ENCODE measurements at places on chromosomes 4 and X.
A peak's percentile ranks its signal among the peaks of the same experiment; 100 is the strongest.

GRCh38 chr4:177159600-177159999 is 150.1 kb upstream of the NEIL3 start:
- no peak for DNase-seq

- peak; percentile 45 for DNase-seq
Measured at GRCh38 chrX:154097003-154097588, 421 bp downstream of the MECP2 start.

GRCh38 chr4:26319467-26319948 is 1.3 kb upstream of the RBPJ start:
- DNase-seq = peak; percentile 92

DNA sequence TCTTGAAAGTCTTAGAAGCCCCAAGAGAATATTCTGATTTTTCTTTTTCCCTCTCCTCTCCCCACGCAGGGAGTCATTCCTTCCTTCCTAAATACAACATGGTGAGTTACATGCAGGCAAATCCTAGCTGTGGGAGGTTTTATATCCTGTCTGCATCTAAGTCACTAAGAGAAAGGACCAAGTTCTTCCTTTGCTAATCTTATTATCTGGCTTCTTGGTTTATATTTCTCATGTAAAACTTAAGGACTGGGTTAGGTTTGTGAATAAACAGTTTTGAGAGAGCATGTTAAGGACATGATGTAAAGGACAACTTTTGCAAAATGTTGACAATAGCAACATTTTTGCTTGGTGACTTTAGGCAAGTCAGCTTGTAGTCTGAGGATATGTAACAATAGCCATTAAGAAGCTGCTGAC is 5.1 kb upstream of the CXCL9 start:
- no peak for DNase-seq

GRCh38 chrX:3648084-3648483 is 65.4 kb downstream of the PRKX start:
- no peak for DNase-seq

DNA sequence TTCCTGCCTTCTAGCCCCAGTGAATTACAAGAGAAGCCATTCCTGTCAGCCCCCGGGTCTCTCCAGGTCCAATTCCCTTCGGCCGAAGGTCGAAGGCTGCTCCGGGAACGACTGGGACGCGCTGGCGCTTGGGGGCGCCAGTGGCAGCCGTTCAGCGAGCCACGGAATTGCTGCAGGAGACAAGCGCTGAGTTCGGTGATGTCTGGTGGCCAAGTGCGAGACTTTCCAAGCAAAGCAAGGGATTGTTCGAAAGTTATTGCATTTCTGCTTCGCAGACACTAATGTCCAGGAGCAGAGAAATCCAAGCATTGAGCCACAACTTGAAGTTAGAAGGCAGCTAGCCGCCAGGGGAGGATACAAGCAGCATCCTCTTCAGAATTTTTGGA is 1.1 kb upstream of the DKK2 start:
- DNase-seq = no peak

- no peak for DNase-seq
Measured at GRCh38 chr4:12239897-12240636, 811.4 kb upstream of the HS3ST1 start.

DNA sequence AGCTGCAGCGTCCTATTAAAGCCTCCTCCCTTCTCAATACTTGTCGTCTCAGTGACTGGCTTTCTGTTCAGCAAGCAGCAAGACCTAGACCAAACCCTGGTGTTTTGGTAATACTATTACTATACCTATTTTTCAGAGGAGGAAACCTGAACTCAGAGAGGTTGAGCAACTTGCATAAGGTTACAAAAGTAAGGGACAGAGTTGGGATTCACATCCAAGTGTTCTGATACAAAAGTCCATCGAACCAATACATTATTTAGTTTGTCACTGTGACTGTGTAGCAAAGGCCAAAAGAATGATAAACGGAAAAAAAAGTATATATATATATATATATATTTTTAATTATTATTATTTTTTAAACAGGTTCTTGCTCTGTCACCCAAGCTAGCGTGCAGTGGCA is 29.9 kb upstream of the KLHL8 start:
- DNase-seq = no peak

GRCh38 chr4:40763228-40763716 is 13.5 kb downstream of the NSUN7 start:
- DNase-seq = no peak

GRCh38 chrX:16488959-16489358 is 161.0 kb upstream of the S100G start:
- no peak for DNase-seq

GRCh38 chrX:38848671-38849455 is 47.6 kb downstream of the MID1IP1 start:
- no peak for DNase-seq

- no peak for DNase-seq
Measured at GRCh38 chrX:103730147-103730795, 19.6 kb downstream of the TMEM31 start.

DNA sequence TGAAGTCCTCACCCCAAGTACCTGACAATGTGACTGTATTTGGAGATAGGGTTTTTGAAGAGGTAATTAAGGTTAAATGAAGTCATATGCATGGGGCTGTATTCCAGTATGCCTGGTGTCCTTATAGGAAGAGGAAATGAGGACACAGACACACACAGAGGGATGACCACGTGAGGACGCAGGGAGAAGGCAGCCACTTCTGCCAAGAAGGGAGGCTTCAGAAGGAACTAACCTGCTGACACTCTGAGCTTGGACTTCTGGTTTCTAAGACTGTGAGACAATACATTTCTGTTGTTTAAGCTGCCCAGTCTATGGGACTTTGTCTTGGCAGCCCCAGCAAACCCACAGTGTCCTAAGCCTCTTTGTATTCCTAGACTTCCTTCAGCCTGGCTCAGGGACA is 3.0 kb upstream of the SLC2A9 start:
- DNase-seq = no peak

DNA sequence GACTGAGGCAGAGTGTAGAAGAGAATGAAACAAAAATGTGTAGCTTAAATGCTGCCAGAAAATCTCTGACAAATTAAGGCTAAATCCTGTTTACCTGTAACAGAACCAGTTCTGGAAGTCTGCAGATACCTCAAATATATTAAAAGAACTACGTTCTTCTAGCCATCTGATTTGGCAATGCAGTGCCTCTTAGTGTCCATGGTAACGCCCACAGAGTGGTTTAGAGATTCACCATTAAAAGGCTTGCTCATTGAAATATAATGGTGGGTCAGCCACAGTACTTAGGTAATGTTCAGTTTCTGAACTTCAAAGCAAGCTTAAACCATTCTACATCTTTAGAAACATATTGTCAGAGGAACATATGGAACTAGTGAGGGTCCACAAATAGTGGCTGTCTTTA is 23.2 kb upstream of the LUZP4 start:
- no peak for DNase-seq
